ENCODE measurements at places on chromosomes 2 and 18.

DNA sequence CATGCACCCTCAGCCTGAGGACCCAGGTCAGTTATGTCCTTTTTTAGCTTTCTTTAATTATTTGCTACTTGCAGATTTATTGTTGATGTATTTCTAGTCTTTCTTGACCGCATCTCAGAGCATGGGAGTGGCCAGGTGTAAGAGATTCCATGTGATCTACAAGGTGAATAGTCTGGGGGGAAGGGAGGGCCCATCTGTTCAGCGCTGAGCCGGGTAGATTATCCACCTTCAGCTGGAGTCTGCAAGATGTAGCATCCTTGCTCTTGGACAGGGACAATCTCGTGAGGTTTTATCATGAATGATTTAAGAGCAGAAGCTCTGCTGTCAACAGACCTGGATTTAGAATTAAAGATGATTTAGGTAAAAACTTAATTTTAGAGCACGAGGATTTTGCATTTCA is 12.0 kb upstream of the DGKD start:
- no peak for DNase-seq

DNA sequence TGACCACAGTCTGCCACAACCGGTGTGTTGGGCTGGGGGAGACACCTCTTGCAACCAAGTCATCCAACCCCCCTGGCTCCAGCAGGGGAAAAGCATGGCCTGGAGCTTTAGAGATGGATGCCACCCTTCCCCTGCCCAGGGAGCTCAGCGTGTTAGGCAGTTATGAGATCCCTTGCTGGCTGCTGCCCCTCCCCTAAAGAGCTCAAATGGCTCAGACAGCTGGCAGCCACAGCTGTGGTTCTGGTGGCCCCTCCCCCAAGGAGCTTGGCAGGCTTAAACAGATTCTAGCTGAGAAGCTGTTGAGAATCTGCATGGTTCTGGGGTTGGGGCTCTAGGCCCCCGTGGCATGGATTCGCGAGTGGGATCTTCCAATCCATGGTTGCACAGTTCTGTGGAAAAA is 64.7 kb downstream of the TEX51 start:
- no peak for DNase-seq

- DNase-seq: no peak
These were observed 156.0 kb downstream of the ACOXL start for GRCh38 chr2:110888411-110888810.

DNA sequence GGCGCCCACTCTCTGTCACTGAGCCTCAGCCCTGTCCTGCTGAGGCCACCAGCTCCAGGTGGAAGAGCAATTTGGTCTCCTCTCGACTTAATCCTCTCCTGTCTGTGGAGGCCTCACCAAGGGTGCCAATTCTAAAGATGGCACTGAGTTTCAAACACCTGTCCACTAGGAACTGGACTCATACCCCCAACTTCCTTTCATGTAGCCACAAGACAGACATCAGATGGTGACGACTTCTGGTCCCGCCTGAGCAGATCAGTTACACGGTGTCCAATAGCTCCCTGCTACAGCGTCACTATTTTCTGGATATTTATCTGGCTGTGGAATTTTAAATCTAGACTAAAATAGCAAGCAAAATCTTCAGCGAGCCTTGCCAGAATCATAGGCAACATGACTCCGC is 24.5 kb upstream of the SP5 start:
- DNase-seq: no peak

DNA sequence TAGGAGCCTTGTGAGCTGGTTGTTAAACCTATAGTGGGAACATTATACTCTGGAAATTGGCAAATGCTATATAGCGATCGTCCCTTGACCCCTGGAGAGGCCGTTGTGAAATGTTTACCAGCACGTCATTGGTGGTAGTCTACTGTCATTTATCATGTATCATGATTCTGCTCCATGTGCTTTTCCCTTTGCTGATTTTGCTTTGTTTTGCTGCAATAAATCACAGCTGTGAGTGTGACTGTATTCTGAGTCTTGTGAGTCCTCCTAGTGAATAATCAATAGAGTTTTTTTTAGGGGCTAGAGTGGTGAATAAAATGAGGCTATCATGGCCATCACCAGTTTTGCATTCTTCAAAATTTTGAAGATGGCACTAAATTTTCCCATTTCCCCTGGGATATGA is 189.1 kb downstream of the HRH4 start:
- no peak for DNase-seq

DNA sequence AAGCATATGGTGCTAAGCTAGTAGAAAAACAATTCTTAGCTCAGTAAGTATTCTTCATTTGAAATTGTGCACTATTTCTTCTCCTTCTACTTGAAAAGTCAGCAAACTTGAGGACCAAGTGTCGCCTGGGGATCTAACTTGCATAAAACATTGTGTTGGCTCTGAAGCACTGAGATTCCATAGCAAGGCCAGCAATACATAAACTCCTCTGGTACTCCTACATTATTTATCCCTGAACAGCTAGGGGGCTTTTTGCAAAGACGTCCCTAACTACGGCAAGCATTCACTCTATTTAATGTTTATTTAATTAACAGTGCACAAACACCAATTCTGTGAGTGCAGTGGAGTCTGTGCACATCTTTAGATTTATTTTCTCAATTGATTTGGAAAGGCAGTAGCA is 392.2 kb downstream of the ERBB4 start:
- DNase-seq: no peak
